ENCODE measurements at places on chromosomes 2 and 18.

DNA sequence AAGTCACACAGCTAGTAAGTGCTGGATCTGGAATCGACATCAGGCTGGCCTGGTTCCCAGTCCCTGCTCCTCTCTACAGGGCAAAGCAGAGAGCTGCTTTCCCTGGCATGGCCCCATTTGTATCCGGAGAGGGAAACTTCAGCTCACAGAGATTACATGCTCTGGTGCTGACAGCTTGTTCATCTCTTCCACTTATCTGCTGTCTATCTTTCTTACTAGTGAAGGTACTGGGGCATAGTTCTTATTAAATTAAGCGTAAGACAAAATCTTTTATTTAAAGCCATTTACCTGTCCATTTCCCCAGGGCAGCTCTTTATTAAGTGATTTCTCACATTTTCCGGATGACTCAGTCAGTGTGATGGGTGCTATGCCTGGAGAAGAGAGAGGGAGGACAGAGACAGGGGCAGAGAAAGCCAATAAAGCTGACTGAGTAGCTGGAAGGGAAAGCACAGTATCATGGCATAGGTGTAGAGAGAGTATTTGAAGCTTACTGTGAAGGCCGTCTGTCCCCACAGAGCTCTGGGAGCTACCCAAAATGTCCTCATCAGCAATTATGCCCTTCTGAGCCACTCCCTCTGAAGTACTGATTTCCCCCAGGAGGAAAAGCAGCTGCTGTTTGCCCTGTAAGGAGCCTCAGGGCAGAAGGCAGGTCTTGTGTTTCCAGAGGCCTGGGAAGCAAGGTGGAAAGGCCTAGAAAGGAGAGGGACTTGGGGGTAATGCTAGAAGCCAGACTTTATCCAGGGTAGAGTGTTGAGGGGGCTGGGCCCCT lies 44.1 kb upstream of the EPAS1 start:
- peaks cover 3% of the 10 kb centered on the region for H3K36me3 ChIP-seq
- H3K27me3 ChIP-seq = no peaks in the 10 kb centered on the region
- no peaks in the 10 kb centered on the region for H3K4me1 ChIP-seq
- no peak overlapping the region for H3K27ac ChIP-seq
- no peak overlapping the region for H3K4me3 ChIP-seq

GRCh38 chr2:5617796-5618195 lies 74.4 kb upstream of the SOX11 start:
- H3K36me3 ChIP-seq = no peaks in the 10 kb centered on the region
- no peaks in the 10 kb centered on the region for H3K27me3 ChIP-seq
- no peak for DNase-seq
- no peak overlapping the region for H3K4me3 ChIP-seq

- H3K36me3 ChIP-seq = no peaks in the 10 kb centered on the region
- H3K27me3 ChIP-seq = peaks cover 41% of the 10 kb centered on the region
- H3K4me3 ChIP-seq = no peak overlapping the region
- H3K27ac ChIP-seq = no peak overlapping the region
- DNase-seq = no peak
- H3K4me1 ChIP-seq = no peaks in the 10 kb centered on the region
These were observed 26.7 kb downstream of the TANC1 start for GRCh38 chr2:158994920-158995676.

GRCh38 chr2:1586251-1586922 lies 157.9 kb downstream of the PXDN start:
- H3K27me3 ChIP-seq = peaks cover 25% of the 10 kb centered on the region
- H3K27ac ChIP-seq = no peak overlapping the region
- no peaks in the 10 kb centered on the region for H3K36me3 ChIP-seq
- no peak overlapping the region for H3K4me3 ChIP-seq
- no peak for DNase-seq
- no peaks in the 10 kb centered on the region for H3K4me1 ChIP-seq

DNA sequence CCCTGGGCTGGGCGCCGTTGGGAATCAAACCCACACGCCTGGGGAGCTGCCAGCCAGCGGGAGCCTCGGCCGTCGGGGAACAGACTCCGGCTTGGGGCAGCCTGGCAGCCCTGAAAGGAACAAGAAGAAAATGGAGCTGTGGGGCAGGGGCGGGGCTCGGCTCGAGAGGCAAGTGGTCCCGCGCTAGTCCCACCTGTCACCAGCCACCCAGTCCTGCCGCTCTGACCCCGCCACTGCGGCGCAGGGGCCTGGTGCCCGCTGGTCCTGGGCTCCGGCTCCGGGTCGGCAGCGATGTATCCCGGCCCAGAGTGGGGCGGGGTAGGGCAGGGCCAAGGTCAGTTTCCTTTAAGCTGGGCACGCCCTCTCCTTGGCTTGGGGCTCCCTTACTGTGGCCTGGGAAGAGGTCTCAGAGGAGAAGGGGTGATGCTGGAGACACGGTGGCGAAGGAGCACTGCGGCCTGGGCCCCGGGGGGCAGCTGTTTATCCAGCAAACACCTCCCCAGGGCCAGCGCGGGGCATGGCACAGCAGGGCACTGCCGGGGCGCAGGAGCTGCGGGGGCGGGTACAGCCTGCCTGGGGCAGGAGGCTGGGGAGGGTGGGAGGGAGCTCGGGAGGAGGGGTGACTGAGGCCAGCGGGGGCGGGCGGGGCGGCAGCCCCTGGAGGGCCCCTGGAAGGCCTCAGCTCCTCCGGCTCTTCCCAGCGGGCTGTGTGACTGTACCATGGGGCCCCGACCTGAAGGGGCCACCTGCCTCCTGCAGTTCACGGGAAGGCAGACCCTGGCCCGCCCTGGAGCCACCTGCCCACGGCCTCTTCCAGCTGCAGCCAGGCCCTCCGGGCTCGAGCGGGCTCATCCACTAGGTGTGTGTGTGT lies 15.6 kb downstream of the ODC1 start:
- peaks cover 8% of the 10 kb centered on the region for H3K36me3 ChIP-seq
- peaks cover 13% of the 10 kb centered on the region for H3K4me1 ChIP-seq
- H3K27me3 ChIP-seq = no peaks in the 10 kb centered on the region
- H3K4me3 ChIP-seq = peak overlapping the region; percentile 77
- no peak for DNase-seq
- peak overlapping the region; percentile 22 for H3K27ac ChIP-seq

DNA sequence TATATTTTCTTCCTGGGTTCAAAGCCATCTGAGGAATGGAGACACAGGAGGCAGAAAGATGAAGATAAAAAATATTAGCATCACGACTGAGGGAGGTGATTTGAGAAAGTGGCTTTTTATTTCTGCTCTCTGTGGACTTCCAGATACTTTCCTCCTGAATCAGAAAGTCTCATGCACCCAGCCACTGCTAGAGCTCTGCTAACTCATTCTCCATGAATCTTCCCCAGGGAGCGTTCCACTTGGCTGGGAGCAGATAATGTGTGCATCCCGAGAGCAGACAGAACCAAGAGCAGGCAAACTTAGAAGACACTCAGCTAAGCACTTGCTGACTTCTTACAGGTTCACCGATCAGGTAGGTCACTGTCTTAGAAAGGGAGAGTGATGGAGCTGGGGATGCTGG lies 264.1 kb upstream of the THUMPD2 start:
- no peak overlapping the region for H3K4me3 ChIP-seq
- DNase-seq = no peak
- no peaks in the 10 kb centered on the region for H3K4me1 ChIP-seq
- H3K27ac ChIP-seq = no peak overlapping the region
